Activated naive CD8-positive, alpha-beta T cell treated with anti-CD3 and anti-CD28 coated beads, Interleukin-2, amount 50 U/mL, for 16 hours (primary cell): ENCODE measurements at places on chromosomes 5 and 9.

GRCh38 chr9:99680191-99680590 lies 141.5 kb upstream of the NR4A3 start:
- no peak for DNase-seq

DNA sequence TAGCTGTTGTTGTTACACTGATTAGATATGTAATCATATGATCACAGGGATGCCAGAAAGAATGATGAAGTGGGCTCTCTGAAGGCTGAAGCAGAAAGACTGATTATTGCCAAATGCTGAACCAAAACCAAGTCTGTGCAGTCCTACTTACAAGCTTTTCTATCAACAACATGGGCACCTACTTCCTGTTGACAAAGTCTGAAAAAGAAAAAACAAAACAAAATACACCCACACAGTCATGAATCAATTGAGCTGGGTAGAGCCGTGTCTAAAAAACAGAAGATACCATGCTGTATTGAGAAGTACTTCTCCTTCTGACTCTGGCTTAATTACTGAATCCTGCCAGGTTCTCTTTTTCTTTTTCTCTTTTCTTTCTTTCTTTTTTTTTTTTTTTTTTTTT lies 363.4 kb downstream of the RAB3C start:
- DNase-seq: no peak

- no peak for DNase-seq
Measured at GRCh38 chr5:976849-977751, 31.5 kb upstream of the NKD2 start.

DNA sequence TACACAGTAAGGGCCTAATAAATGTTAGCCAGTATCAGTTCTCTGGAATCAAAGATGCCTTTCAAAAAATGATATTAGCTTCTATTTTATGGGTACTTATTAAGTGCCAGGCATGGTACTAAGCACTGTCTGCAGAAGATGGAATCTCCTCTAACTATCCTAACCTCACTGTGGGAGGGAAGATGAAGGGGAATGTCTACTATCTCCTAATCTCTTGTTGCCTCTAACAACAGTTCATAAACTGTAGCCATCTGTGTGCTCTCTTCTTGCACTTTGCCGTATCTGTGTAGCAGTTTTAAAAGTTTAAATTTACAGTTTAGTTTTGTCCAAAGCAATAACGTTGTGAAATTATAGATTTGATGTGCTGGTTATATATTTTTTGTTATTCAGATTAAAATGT lies 99.6 kb upstream of the CCDC112 start:
- no peak for DNase-seq

DNA sequence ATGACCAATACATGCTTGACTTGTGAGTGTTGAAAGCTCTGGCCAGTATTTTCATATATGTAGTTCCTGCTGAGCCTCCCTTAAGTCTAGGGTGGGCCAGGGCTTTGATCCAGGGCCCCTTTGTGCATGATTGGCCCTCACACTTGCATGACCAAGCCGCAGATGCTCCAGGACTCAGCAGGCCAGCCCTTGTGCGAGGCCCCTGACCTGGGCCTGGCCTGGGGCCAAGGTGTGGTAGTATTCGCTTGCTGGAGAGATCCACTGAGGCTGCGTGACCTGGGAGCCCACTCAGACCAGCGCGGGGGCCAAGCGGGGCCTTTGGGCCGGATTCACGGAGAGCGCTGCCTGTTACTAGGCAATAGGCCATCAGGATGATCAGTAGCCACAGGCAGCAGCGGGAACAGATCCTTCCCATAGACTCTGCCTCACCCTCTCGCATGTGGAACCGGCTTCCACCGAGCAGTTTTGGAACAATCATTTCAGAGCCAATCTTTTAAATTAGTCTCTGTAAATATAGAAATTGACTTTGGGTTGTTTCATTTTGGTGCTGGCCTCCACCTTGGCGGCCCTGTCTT lies 79.0 kb upstream of the PTCH1 start:
- no peak for DNase-seq

- no peak for DNase-seq
Measured at GRCh38 chr5:171906703-171907590, 99.5 kb downstream of the FBXW11 start.

DNA sequence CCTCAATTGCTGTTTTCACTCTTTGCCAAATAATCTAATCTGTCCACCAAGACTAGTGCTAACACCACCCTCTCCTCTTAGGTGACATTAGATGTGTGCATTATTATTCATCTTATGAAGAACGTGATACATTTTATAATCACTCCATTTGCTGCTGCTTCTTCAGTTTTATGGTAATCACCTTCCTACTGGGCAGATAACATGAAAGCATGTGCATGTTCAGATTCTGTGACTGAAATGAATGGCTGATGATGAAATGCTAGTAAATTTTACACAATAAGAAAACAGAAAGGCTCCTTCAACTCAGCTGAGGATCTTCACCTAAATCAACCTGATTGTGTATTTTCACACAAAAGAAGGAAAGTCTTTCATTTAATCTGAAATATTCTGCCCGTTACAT lies 577.6 kb downstream of the CSNK1G3 start:
- DNase-seq: no peak

DNA sequence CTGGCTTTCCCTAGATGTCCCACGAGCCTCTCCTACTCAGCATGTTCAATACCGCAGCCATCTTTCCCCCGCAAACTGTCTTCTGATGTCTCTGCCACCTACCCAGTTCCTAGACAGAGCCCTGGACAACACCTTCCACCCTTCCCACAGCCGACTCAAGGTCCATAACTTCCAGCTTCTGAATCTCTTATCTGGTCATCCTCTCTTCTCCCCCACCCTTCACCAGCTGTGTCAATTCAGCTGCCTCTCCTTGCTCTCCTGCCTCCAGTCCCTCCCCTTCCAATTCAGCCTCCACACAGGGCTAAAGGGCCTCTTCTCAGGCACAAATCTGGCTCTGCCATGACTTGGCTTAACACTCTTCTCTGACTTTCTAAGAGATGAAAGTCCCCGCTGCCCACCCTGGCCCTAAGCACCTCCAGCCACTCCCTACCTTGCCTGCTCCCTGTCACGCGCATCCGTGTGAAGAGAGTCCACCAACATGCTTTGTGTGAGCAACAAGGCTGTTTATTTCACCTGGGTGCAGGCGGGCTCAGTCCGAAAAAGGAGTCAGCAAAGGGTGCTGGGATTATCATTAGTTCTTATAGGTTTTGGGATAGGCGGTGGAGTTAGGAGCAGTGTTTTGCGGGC lies 25.2 kb downstream of the AQP7 start:
- no peak for DNase-seq

- DNase-seq: no peak
Measured at GRCh38 chr9:23796209-23796608, 29.8 kb downstream of the ELAVL2 start.

DNA sequence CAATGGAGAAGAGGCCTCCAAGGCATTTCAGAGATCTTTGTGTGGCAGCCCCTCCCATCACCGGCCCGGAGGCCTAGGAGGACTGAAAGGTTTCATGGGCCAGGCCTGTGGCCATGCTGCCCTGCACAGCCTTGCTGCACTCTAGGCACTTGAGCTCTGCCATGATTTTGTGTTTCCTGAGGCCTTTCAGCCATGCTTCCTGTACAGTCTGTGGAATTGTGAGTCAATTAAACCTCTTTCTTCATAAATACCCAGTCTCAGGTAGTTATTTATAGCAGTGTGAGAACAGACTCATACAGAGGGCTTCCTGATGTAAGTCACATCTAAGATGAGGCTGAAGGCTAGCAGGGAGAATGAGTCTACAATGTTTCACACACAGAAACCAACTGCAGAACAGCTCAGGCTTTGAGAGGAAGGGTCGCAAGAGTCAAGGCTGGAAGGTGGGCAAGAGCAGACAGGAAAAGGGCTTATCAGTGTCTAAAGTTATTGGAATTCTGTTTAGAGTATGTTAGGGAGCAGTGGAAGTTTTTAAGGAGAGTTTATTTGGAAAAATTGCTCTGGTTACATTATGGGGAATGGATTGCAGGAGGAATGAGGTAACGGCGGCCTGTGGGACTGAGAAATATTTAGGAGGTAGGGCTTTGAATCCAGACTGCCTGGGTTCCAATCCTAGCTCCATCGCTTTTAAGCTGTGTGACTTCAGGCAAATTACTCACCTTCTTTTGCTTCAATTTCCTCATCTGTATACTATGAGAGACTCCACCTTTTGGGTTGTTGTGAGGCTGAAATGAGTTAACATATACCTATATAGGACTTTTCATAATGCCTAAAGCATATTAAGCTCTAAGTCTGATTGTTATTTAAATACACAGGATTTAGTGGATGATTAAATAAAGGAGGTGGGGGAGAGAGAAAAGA lies 291.2 kb downstream of the CWC27 start:
- DNase-seq: no peak

DNA sequence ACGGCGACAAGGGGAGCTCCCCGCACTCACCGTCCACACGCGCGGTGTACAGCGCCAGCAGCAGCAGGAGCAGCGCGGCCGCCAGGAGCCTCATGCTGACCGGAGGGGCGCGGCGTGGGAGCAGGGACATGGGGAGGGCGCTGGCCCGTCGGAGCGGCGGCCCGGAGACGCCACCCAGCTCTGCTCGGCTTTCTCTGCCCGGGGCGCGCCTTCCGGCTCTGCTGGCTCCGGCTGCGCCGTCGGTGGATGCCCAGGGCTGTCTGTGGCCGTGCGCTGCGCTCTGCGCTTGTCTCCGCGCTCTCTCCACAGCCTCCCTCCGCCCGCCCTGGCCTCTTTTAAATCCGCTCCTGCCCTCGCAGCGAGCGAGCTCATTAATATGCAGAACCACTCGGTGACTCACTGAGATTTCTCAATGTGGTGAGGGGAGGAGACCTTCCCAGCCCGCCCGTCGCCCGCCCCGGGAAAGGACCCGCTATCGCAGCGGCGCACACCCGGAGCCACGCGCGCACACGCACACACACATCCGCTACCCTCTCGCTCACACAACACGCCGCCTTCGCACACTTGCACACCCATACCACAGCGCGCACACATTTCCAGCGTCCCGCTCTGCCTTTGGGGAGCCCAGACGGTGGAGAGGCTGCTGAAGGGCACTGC lies at the start of gene CXCL14:
Gene CXCL14, minus strand, starts transcription at position 307 of the 657 bp plus-strand sequence. Its CDS starts 213 bp downstream, at position 94.
- DNase-seq: no peak

DNA sequence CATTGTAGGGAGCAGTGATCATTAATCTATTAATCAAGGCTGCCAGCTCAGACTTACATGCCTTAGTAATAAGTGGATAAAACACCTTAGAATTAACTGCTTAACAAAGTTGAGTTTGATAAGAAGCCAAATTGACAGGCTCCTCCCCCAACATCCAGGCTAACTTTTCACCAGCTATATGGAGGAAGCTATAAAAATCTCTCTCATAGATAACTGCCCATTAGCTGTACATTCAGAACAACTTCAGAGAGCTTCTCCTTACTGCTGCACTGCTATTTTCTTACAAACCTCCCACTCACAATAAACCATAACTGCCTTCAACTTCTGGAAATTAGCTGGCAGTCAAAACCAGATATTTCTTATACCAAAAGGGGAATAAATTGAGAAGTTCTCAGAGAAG lies 364.1 kb downstream of the PRELID2 start:
- DNase-seq: no peak

DNA sequence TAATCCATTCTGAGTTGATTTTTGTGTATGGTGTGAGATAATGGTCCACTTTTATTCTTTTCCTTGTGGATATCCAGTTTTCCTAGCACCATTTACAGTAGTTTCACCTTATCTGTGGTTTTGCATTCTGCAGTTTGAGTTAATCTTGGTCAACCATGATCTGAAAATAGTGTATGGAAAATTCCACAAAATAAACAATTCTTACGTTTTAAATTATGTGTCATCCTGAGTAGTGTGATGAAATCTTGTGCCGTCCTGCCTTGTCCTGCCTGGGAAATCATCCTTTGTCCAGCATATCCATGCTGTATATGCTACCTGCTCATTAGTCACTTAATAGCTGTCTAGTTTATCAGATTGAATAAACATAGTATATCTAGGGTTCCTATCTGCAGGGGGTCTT lies 42.1 kb downstream of the CDC42SE2 start:
- DNase-seq: no peak

DNA sequence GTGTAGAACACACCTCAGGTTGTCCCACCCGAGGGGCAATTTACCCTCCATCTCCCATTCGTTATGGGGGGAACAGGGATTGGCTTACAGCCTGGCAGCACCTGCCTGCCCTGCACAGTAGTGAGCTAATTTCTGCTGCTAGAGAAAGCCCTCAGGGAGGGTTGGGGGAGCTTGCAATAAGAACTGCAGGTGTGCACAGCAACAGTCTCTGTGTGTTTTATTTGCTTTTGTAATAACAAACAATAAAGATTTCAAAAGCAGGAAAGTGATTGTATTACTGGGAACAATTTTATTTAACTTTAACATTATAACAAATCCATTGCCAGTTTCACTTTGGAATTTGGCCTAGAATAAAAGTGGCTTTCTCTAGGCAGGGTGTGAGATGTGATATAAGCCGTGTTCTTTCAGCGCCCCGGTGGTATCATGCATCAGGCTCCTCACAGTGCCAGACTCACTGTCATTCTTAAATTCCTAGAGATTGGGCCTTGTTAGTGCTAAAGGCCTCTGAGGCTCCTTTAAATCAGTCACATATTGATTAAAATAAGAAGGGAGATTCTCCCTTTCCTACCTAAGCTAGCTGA lies 81.1 kb downstream of the RMI1 start:
- DNase-seq: no peak

GRCh38 chr5:34750206-34750605 lies 88.8 kb upstream of the TTC23L start:
- no peak for DNase-seq

- DNase-seq: no peak
Measured at GRCh38 chr5:675111-675870, 17.9 kb downstream of the TPPP start.

DNA sequence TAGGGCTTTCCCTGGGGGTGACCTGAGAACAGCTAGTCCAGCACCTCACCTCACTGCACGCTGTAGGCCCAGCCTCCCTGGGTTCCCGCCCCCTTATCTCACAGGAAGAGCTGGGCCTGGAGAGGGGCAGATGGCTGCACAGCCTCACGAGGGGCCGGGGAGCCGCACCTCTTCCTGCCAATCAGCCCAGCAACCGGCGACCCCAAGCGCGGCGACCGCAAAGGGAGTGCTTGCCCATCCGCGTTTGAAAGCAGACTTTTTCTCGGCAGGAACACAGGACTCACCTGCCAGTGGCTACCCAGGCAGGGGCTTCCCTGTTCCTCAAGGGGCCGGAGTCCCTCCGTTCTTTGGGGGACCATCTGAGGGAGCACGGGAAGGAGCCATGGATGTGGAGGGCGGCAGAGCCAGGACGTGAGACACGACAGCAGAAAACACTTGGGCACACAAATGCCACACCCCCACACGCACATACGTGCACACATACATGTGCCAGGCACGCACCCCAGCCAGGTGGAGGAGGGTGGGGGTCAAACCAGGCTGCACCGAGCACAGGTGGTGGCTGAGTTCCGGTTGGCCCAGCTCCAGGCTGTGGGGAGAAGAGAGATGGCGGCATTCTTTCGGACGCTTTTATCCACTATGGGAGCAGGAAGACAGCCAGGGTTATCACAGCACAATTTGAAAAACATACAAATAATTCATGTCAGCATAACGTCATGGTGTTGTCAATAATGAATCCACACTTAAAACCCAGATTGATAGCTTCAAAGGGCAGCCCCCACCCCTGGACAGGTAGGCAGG lies 11.3 kb downstream of the TMEM250 start:
- DNase-seq: no peak

GRCh38 chr9:124370896-124371582 lies 44.2 kb downstream of the PSMB7 start:
- no peak for DNase-seq

- no peak for DNase-seq
Measured at GRCh38 chr9:2262386-2263071, 247.4 kb downstream of the SMARCA2 start.
